ENCODE measurements at places on chromosomes 6 and 20.

DNA sequence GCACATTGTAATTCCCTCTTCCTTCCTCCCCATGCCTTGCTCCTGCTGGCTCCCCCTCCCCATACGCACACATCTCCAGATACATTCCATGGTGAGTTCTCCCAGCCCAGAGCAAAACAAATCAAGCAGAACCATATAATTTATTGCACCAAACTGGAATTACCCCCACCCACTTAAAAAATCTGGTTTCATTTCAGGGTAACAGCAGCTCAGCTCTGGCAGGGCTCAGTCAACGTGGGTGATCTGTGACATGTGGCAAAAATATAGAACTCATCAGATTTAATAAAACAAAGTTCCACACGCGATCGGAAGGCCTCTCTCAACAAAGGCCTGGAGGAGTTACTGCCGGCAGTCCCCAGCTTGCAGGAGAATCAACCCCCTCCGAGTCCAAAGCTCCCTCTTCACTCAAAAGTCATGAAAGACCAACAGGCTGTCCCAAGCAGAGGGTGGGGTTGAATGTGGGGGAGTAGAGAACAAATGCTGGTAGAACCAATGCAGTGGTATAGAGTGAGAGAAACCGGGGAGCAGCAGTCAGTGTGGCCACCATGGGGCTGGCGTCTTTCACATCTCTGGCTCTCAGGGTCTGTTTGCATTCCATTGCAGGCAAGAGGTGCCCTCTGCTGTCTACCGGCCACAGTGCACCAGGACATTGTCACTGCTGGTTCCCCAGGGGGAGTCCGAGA, 323.3 kb upstream of the NT5E start:
- no peak for DNase-seq

- DNase-seq: peak; percentile 80
Measured at GRCh38 chr6:155418017-155418761, 37.5 kb downstream of the NOX3 start.

DNA sequence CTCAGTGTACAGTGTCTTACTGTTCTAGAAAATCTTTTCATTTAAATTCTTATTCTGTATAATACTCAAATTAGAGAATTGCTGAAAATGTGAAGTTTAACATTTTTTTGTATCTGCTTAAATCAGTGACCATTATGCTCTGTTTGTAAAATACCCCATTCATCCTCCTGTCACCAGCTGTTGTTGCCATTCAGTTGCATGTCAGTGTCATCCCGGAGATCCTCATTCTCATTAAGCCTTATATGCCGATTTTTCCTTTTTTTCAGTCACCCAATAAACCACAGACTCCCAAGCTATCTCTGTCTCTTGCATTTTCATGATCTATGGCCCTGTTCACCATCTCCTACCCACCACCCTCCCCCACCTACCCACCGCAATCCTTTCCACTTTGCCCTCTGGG, 20.4 kb downstream of the GTF2H5 start:
- DNase-seq: no peak

GRCh38 chr20:36737183-36737499, 8.7 kb downstream of the NDRG3 start:
- DNase-seq: no peak

DNA sequence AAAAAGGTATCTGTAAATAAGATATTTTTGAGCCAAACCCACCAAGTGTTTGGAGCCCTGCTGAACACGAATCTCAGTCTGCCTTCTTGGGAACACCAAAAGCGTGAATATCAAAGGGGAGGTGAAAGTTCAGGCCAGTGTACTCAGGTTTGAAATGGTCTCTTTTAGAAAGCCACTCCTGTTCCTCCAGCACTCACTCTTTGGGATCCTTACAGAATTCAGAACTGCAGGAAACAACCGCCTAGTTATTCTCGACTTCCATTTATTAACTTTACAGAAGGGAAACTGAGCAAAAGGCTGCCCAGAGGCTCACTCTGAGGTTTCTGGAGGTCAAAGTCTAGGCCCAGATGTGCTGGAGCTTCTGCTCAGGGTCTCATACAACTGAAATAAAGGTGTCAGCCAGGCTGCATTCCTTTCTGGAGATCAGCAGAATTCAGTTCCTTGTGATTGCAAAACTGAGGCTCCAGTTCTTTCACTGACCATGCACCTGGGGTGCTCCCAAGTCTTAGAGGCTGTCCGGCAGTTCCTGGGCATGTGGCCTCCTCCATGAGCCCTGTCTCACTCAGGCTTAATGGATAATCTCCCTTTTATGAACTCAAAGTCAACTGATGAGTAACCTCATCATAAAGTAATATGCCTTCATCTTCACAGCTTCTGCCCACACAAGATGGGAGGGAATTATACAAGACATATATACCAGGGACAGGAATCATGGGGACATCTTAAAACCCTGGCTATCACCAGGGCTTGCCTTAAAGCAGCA, 65.5 kb upstream of the TNFAIP3 start:
- no peak for DNase-seq
